ENCODE measurements at places on chromosomes 5 and 9. TPM values are rescaled to one million over a fixed set of nuclear protein-coding genes. Genes with fewer than 3 reads are reported as not detected.
A peak's percentile ranks its signal among the peaks of the same experiment; 100 is the strongest.

- DNase-seq = no peak
These were observed 4.1 kb downstream of the ERCC6L2 start for GRCh38 chr9:95879591-95879990.

GRCh38 chr5:141785135-141785534 is 93.1 kb downstream of the PCDH1 start:
- no peak for DNase-seq

DNA sequence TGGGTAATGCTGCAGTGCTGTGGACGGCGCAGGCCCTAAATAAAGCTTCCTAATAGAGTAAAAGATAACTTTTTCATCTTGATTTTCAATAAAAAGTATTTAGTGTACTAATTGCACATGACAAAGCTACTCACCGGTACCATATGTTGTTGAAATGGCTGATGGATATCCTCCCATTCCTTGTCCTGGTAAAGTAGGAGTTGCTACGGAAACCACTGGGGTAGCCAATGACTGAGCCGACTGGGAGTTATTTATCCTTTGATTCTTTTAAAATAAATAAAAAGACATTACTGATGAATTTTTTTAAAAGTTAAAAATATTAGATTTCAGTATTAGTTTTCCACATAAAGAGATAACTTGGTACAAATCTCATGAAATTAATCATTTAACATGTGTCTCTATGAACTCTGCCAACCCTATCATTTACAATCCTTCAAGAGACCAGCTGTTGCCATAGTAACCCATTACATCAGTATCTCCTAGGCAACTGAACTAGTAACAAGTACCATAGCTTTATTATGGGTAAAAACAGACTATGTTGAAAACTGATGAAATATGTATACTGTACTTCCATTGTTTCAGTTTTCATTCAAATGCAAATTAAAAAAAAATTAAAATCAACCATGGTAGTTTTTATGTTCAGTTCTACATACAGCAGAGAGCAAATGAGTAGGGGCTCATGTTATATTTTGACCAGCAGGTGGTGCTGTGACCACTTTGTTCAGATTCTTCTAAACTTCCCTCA is 153.7 kb downstream of the MEF2C start:
- peak; percentile 71 for DNase-seq

DNA sequence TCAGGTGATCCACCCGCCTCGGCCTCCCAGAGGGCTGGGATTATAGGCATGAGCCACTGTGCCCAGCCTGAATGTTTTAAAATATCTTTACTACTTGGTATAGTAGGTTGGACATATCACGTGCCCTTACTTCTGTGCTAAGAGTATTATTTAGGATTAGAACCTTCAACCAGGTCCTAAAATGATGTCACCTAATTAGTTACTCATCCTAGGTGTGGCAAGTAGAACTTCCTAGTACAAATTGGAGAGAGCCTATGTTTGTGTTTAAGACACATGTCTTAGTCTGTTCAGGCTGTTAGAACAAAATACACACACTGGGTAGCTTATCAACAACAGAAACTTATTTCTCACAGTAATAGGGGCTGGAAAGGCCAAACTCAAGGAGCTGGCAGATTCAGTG is 51.5 kb downstream of the ZFAND5 start:
- DNase-seq = no peak

- DNase-seq = no peak
These were observed 150.3 kb upstream of the FGF10 start for GRCh38 chr5:44539602-44539919.

DNA sequence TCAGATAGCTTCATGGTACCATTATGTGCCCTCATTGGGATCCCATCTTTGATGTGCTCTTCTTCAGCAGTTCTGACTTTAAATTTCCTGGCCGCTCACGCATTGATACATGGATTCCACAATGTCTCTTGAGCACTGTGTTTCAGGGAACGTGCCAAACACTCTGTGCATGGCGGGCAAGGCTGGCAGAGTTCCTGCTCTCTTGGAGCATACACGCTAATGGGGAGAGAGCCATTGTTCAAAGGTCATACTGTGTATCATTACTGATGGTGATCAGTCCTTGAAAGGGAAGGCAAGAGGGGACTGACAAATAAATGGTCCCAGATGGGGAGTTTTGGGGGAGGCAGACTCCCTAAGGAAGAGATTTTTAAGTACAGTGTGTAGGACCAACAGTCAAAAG is 52.3 kb downstream of the AMBP start:
- DNase-seq = no peak

COL5A1 gene
- polyA plus RNA-seq = 70.5 TPM

RLN2 gene
- 4.2 TPM for polyA plus RNA-seq

SPINK7 gene
- polyA plus RNA-seq = not detected

LHX2 gene
- polyA plus RNA-seq = not detected

FRMD3 gene
- 22.8 TPM for polyA plus RNA-seq

DMRT3 gene
- polyA plus RNA-seq = 1.4 TPM

Measured in right renal cortex interstitium (tissue), 3 donors.